ENCODE measurements at places on chromosomes 4 and X.

DNA sequence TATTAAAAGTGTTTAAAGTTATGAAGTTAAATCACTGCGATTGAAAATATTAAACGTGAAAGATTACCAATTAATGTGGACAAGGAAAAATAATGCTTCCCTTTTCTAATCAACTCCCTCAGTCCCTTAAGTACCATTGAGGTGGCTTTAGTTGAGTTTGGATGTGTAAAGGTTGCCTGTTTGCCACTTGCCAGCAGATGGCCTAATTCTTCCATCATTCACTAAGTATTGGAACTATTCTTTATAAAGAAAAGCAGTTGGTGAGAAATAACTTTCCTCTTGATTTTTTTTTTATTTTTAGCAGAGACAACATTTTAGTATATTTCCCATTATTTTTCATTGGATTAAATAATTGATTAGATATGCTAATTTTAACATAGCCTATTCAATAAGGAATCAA, 295.9 kb upstream of the TACR3 start:
- peak; percentile 23 for DNase-seq

GRCh38 chr4:48578132-48578968, 88.3 kb downstream of the ZAR1 start:
- DNase-seq: peak; percentile 46

DNA sequence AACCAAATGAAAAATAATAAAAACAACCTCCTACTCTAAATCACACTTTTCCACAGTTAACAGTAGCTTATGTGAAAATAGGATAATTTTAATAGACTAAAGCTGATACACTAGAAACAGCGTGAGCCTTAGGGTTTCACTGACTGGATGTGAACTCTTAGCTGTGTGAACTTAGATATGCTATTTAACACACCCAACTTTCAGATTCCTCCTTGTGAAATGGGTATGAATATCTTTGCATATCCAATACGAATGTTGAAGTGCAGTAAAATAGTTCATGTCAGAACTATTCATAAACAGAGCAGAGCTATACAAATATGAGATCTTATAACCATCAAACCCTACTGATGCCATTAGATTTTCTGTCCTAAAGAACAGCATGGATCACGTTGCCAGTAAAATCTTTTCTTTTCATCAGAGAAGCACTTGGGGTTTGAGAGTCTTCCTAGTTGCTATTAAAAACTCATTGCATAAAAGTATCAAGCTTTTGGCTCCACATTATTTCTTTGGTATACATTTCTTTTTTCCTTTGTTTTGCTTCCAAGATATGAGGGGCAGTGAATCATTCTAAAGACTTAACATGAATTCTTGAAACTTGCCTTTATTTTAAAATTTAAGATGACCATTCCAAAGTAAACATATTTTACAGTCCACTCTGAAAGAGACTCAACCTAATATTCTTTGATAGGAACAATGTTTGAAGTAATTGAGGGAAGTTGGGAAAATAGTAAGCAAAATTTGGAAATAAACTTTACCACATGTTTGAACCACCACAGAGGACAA, 102.4 kb downstream of the CPE start:
- DNase-seq: no peak

GRCh38 chrX:120727911-120728310, 98.1 kb upstream of the C1GALT1C1 start:
- no peak for DNase-seq

GRCh38 chr4:96916711-96917110, 1076.8 kb downstream of the PDHA2 start:
- no peak for DNase-seq

- no peak for DNase-seq
Observed at GRCh38 chr4:108700081-108700757, 49.8 kb downstream of the OSTC start.

DNA sequence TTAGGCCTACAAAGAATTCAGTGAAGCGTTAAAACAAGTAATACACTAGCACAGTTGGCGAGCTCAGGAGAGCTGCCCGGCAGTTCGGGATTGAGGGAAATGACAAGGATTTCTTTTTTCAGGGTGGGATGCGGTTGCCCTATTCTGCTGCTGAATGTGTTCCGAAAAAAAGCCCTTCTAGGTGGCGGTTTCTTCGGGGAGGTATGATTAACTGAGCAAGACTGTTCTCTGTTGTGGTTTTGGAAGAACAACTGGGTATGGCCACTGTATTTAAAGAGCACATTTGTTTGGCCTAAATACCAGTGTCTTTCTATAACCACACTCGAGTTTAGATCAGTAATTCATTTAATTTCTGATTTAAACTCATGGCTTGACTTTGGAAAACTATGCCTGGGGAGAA, 459.7 kb upstream of the FAT1 start:
- DNase-seq: no peak

DNA sequence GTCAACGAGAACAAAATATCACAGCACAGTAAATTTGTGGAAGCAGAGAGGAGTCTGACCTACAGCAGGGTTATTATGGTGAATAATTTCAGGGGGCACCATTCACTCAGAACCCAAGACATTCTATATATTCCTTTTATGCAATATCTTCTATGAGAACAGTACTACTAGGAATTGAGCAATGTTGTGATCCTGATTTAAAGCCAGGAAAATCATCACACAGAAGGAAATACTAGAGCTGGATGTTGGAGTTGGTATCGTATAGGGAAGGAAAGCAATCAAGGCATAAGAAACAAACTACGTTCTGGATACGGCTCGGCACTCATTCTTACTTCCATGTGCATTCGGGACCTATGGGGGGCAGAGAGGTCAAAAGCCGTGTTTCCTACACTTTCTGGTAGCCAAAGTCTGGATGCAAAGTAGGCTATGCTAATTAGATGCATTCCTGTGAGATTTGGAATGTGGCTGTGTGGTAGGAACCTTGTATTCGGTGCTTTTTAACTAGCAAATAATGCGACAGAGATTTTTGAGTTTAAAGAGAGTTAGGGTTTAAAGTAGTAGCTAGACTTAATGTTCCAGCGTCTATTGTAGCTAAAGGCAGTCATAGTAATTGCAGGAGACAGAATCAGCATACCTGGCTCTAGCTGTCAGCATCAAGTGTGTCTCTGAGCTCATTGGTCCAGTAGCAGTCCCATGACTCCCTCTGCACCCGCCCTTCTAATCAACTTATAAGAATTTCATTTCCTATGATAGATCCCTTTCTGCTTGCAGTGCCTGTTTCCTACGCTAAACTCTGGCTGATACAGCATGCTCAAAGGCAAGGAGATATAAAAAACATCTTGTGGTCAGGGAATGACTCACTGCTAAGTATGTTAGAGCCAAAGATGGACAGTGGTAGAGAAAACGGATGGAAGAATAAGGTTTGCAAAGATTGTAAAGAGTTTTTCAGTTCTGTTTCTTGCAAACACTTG, 43.3 kb upstream of the PDGFC start:
- DNase-seq: no peak

DNA sequence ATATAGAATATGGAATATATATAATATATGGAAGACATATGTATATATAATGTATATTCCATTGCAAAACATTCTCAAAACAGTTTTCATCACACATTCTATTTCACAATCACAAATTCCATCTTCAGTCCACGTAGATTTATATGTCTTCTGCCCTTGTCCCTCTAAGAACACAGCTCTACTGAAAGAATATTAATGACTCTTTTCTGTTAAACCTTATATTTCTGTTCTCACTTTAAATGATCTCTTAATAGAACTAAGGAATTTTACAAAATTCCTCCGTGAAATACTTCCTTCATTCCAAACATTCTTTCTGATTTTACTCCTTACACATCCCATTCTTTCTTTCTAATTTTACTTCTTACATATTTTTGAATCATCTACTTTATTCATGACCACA, 1043.1 kb upstream of the PABPC4L start:
- DNase-seq: no peak

- DNase-seq: no peak
Observed at GRCh38 chrX:42824541-42824940, 46.6 kb upstream of the PPP1R2C start.

GRCh38 chr4:5034206-5034605, 14.9 kb upstream of the CYTL1 start:
- DNase-seq: no peak

DNA sequence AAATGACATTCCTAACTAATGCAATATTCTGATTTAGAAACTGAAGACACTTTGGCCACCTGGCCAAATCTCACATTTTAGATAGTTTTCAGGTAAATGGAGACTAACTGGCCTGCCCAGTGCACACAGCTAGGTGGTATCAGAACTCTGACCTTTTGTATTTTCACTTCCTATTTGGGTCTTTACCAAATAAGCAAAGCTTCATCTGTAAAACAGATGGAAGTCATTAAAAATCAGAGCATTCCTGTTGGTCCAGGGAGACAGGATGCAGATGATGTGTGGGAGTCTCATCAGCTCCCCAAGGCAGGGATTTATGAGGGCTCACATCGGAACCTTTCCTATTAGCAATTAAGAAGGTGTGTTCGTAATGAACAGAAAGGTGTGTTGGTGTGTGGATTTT, 57.7 kb downstream of the ARHGAP10 start:
- DNase-seq: no peak

- no peak for DNase-seq
Observed at GRCh38 chr4:124053872-124054538, 657.4 kb downstream of the SPRY1 start.

- DNase-seq: no peak
Observed at GRCh38 chr4:6235901-6236640, 33.6 kb upstream of the WFS1 start.

DNA sequence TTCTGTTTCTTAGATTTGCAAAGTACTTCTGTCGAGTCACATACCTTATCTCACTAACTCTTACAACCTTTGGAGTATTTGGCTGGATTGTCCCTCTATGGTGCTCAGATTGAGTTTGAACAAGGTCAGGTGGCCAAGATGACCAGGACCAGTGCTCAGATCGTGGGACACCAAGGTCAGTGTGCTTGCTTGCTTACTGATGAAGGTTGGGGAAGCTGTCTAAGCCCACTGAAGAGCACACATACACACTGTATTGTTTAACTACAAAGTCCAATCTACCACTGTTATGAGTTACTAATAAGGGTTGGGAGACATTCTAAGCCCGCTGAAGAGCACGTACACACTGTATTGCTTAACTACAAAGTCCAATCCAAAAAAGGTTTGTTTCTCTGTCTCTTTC, 53.7 kb downstream of the TAB3 start:
- DNase-seq: no peak

DNA sequence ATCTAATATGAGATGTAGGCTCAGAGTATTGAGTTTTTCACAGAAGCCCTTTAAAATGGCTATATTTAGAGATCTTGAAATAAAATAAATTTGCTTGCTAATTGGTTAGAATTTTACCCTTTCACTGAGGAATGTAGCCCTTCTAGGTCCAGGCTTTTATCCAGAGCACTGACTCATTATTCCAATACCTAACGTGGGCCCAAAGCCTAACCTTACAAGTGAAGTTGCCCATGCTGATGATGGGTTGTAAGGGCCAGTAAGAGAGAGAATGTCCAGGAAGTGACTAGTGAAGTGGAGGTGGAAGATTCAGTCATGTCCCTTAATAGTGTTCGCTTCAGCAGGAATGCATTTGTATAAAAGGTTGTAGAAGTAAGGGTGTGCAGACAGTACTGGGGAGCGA, 155.9 kb downstream of the STIM2 start:
- no peak for DNase-seq

DNA sequence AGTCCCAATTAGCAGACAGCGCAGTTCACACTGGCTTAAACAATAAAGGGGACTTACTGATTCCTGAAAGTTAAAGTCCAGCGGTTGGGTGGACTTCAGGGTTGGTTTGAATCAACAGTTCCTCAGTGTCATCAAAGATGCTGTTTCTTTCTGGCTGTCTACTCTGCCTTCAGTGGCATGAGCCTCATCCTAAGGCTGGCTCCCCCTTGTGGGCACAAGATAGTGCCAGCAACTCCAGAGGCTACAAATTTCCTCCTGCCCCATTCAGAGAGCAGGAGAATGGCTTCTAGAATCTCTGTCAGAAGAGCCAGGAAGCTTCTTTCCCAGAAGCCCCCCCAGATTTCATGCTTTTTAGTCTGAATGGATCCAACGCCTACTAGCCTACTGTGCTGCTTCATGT, 82.4 kb upstream of the MTM1 start:
- DNase-seq: no peak

GRCh38 chr4:39394706-39395105, 12.0 kb upstream of the KLB start:
- DNase-seq: no peak

DNA sequence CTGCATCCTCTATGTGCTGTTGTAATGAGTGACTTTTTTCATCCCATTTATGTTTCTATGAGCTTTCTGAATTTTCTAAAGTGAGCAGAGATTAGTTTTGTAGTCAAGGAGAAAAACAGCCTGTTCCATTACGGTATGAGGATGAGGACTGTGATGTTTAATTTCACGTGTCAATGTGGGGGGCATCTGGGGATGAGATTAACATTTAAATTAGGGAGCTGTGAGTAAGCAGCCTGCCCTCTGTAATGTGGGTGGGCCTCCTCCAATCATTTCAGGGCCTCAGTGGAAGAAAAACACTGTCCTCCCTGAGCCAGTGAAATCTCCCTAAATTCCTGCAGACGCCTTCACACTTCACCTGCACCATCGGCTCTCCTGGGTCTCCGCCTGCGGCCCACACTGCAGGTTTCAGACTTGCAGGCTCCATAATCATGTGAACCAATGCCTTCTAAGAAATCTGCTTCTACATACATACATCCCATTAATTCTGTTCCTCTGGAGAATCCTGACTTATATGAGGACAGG, 121.7 kb downstream of the AFAP1 start:
- no peak for DNase-seq

DNA sequence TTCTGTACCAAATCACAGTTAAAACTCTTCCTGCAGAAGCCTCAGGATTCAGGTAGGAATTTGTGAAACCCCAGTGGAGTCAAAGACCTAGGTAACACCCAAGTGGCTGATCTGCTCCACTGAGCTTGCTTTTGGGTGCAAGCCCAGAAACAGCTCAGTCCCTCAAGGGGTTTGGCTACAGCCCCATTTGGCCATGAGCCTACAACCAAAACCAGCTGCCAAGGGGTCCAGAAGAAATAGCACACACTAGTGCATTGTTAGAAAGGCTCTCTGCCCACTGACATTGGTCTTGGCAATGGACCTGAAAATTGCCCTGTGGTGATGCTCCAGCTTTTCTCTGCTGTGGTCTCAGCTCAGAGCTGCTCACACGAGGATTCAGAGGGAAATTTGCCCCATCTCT, 577.4 kb upstream of the INTU start:
- no peak for DNase-seq

DNA sequence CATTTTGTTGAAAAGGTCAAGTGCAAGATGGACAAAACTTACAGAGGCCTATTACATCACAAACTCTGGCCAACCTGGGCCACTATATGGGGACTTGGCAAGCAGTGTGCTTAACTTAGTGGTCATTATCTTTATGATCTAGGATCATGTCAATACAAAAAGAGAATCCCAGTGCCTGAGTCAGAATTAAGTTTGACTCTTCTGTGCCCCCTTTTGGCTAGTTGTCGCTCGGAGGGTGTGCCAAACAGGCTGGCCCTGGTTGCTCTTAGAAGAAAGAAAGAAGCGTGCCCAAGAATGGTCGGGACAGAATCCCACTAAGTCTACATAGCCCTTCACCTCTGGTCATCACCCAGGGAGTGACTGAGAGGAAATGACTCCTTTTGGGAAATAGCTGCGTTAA, 100.1 kb downstream of the EIF4E start:
- DNase-seq: no peak
